Left renal cortex interstitium (tissue), 4 donors: ENCODE measurements at places on chromosomes 5 and 9. TPM values are rescaled to one million over a fixed set of nuclear protein-coding genes. Genes with fewer than 3 reads are reported as not detected.

DNA sequence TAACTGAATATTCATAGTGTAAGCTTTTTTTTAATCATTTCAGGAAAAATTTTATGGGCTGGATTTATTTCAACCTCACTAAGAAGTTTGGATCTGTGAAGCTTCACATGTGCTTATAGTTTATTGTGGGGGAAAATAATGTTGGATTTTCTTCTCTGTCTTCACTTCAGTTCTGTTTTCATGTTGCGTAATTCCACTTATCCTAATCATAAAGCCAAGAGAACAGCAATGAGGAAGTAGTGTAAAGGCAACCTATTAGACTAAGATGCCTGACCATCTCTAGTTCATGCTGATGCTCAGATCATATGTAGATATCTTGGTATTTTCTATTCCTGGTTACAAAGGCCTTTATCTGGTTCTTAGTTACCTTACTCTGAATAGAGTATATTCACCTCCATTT, 50.0 kb downstream of the CD180 start:
- DNase-seq: no peak

- no peak for DNase-seq
Measured at GRCh38 chr9:127417131-127418036, 6.8 kb upstream of the ZNF79 start.

- DNase-seq: no peak
Measured at GRCh38 chr5:95895251-95895650, 66.4 kb downstream of the ELL2 start.

PROB1 gene
- polyA plus RNA-seq: 3.5 TPM
